ENCODE measurements at places on chromosomes 7 and 10. TPM values are rescaled to one million over a fixed set of nuclear protein-coding genes. Genes with fewer than 3 reads are reported as not detected.

GRCh38 chr10:91493313-91493712 is 83.2 kb downstream of the HECTD2 start:
- DNase-seq = no peak

DNA sequence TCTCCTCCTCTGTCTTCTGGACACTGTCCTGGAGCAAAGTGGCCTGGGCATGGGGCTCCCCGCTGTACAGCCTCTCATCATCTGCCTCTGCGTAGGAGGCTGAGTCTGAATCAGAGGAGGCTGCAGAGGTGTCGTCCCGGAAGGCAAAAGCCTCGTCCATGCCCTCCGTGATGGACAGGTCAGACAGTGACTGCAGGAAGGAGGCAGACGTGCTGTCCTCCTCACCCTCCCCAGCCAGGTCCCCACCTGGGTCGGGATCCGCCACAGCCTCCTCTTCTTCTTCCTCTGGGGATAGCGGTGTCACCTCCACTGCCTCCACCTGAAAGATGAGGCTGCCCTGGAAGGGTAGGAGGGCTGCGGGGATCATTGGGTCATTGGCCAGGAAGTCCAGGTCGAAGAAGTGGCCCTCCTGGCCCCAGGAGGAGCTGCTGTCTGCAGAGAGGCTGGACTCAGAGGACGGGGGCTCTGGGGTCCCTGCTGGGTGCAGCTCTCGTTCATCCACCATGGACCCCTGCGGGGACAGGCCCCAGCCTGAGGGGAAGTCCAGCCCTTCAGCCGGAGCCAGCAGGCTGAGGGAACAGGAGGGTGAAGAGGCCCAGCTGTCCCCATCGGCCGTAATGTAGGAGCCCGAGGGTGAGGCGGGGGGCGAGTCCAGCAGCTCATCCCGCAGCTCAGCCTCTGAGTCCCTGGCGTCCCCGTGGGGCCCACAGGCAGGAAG is 3.7 kb downstream of the NACAD start:
- no peak for DNase-seq

GRCh38 chr7:150648353-150649079 is 16.3 kb upstream of the GIMAP6 start:
- DNase-seq = no peak

Gene INMT
- 0.54 TPM for total RNA-seq

Gene AZGP1
- not detected for total RNA-seq
